ENCODE measurements at places on chromosomes 16 and 17.

GRCh38 chr17:46736100-46736499 is 82.4 kb downstream of the WNT3 start:
- DNase-seq, result no peak

DNA sequence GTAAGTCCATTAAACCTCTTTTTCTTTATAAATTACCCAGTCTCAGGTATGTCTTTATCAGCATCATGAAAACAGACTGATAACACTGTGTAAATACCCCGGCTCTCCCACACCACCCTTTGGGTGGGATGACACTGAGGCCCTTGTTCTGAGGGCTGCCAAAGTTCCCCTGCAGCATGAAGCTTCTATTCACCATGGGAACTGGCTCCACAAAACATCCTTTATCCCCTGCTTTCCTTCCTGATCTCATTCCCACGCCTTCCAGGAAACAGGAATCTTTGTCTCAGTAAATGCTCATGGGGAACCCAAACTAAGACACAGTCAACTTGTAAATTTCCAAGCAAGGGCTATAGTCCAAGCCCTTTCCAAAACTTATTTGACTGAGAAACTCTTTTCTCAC is 88.4 kb downstream of the ABCC12 start:
- DNase-seq, result no peak

DNA sequence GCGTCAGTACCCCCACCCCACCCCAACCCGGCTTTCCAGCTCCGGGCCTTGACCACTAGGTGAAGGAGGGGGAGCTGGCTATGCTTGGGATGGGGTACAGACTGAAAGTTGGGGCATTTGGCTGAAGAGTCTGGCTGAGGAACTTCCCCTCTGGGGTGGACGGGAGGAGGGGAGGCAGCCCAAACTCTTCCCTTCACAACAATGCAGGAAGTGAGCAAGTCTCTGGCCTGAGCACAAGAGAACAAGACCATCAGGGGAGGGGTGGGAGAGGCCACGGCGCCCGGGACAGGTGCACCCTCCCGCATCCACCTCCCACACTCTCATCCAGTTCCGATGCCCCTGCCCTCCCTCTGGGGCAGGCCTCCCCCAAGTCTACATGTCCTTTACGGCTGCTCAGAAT is 5.6 kb downstream of the USH1G start:
- DNase-seq, result no peak

GRCh38 chr17:79027925-79028491 is 4.0 kb downstream of the C1QTNF1 start:
- no peak for DNase-seq

GRCh38 chr17:8552577-8553320 is 77.8 kb downstream of the MYH10 start:
- DNase-seq, result no peak

DNA sequence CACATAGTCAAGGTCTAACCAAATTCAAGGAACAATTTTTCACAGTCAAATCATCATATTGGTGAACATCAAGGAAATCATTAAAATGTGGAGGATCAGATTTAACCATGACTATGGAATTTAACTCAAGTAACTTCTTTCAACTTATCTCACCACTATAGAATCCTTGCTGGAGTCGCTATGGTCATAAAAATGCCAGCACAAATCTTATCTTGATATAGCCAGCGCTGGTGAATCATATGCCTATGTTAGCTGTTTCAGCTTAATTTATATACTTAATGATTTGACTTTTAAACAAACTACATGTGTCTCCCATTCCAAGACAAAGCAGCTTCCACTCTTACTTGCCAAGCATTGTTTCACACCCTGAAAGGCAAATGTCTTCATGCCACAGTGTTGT is 416.4 kb downstream of the CDH11 start:
- DNase-seq, result no peak

GRCh38 chr16:14278749-14279148 is 207.6 kb downstream of the MRTFB start:
- DNase-seq, result no peak

DNA sequence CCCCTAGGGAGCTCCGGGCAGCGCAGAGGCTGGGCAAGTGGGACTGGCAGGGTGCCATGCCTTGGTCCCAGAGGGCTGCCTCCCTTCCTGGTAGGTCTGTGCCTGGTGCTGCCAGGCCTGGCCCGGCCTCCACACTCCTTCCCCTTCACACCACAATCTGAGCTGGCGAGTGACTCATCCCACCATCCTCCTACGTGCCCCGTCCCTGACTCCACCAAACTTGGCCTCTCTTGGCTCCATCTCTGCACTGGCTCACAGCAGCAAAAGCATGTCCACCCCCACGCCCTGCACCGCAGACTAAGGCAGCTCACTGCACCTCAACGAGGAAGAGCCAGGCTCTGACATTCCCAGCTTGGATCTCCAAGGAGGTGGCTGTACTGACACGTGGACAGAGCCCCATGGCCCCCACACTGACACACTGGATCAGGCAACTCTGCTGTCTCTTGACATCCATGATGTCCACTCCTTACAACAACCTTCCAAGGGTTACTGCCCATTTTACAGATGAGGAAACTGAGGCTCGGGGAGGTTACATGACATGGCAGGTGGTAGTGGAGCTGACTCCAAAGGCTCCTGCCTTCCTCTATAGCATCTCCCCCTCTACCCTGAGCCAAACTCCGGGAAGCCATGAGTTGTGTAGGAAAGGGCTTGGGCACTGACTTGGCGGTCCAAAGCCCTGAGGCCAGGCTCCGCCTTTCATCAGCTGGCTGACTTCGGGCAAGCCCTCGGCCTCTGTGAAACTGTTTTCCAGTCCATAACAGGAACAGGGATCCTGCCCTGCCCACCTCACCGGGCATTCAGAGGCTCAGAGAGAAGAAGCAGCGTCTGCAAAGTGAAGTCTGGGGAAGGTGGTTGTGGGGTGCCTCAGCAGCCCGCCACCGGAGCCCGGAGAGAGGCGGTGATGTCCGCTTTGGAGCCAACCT is 20.1 kb upstream of the KRT19 start:
- peak; percentile 73 for DNase-seq

GRCh38 chr17:57350266-57350665 is 93.9 kb downstream of the MSI2 start:
- DNase-seq, result no peak

DNA sequence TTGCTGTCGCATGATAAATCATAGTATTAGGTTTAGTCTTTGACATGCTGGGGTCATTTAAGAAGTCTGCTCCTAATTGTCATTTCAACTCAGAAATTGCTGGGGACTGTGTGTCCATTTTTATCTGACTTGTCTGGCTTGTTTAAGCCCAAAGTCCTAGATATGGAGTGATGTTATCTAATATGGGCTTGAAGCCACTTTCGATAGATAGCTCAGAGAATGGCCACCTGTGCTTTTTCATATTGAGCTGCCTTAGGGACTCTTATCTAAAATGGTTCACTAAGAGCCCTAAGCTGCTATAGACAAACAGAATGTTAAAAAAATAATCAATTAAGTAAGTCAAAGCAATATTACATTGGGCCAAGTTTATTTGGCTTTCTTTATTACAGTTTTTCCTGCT is 81.6 kb upstream of the CNTNAP4 start:
- no peak for DNase-seq

DNA sequence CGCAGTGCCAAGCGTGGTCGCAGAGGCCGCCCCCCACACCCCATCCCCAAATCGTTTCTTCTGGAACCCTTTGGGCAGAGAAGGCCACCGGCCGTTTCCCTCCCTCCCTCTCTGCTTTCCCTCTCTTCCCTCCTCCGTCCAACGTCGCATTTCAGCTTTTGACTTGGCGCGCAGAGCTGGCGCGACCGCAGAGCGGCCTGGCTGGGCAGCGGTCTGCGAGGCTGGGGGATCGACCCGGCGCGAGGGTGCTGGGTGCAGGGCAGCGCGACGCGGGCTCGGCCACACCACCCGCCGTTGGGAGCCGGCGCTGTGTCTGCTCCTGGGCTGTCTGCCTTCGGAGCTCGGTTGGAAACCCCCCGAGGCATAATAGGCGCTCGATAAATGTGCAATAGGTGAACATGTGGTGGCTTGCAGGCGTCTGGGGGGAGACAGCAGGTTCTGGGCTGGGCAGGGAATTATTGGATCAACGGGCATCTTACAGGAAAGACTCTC is 2.8 kb upstream of the NTN3 start:
- DNase-seq, result no peak

GRCh38 chr16:48542966-48543365 is 67.0 kb downstream of the N4BP1 start:
- DNase-seq, result no peak

- DNase-seq, result no peak
These were observed 6.2 kb upstream of the ELAC2 start for GRCh38 chr17:13024016-13024415.
